ENCODE measurements at places on chromosomes 2 and 18.

DNA sequence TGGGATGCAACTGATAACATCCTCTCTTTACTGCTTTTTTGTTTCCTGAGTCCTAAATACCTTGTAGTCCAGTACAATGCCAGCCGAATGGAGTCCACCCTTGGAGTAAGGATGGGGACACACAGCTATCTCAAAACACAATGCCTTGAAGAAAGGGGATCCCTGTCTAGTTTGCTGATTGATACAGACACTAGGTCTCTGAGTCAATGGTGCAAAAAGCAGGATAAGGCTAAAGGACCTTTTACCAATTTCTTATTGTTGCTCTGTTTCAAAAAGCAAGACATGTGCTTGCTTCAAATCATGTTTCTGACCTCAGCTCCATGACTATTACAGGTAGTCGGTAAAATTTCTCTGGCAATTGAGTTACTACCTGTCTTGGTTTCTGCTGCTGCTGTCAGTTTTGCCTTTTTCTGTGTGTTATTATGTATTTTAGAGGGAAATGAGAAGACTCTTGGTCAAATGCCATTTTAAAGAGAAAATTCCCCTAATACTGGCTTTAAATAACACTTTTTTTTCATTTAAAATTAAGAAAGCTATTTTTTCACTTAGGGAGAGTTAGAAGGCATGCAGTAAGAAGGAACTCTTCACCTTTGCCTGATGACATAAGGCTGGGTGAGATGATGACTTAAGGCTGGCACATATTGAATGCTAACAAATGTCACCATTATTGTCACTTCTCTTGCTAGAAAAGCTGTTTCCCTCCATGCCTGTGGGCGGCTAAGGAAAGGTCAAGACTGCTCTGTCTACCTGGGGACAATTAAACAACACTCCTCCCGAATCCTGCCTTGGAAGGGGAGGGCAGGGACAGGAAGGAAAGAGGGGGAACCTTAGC lies 4.9 kb upstream of the FIGLA start:
- DNase-seq = no peak

DNA sequence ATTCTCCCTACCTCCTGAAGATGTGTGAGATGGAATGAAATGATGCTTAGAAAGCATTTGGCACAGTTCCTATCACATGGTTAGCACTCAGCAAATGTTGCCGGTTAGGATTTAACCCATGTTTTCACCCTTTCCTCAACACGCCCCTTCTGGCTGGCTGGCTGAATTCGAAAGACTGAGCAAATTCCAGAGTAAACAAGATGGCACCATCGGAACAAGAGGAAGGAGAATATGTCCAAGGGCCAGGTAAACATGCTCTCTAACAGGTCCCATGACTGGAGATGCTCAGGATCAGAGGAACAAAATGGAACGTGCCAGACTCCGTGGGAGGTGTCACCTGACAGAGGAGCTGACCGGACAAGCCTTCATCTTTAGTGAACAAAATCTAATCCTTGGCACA lies 145.6 kb downstream of the ANKRD44 start:
- no peak for DNase-seq

DNA sequence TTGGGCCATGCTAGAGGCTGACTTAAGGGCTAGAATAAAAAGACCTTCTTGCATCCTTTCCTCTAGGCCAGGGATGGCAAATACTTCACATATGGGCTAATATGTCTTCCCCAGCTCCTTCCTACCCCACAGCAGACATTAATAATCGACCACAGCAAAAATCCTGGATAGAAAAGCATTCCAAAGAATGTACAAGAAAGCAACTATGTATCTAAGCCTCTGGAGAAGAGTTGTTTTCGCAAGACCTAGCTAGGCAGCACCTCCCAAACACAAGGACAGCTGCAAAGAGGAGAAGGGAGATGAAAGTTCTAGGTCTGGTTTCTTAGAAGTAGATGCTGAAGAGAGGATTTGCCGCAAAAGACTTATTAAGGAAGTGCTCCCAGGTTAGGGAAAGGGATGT lies 372.6 kb downstream of the SLC4A3 start:
- DNase-seq = no peak

DNA sequence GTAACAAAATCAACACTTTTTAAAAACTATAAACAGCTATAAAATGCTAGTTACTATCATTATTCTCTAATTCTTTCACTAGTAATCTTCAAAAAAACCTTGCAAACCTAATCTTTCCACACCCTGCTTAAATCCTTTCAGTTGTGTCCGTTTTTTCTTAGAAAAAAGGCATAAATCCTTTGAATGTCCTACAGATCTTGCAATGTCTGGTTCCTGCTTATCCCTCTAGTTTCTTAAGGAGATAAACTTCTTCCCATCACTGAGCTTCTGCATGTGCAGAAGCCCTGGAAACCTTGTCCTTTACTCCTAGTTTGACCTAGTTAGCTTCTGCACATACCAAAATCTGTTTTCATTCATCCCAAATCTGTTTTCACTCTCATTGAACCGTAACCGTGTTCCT lies 1.3 kb upstream of the PNO1 start:
- no peak for DNase-seq

- DNase-seq = no peak
These were observed 3.4 kb downstream of the TMEM185B start for GRCh38 chr2:120219766-120220165.

- DNase-seq = peak; percentile 1
These were observed 58.2 kb downstream of the KLHL14 start for GRCh38 chr18:32714571-32715148.

DNA sequence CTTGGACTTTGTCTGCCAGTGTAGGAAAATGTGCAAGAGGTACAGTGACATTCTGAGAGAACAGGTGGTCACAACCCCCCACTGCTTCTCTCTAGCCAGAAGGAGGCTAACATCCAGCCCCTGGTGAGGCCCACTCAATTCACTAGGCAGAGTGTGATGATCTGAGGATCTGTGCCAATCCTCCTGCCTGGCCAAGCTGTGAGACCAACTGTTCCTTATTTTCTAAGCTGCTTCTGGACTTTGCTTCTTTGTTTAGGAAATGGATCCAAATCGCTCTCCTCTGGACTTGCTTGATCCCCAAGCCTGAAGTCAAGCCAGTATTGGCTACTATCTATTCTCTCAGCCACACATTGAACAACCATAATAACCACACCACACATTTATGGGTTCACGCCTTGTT lies 202.8 kb downstream of the PIK3C3 start:
- no peak for DNase-seq

- DNase-seq = no peak
These were observed 505 bp downstream of the FOXI3 start for GRCh38 chr2:88451811-88452564.

DNA sequence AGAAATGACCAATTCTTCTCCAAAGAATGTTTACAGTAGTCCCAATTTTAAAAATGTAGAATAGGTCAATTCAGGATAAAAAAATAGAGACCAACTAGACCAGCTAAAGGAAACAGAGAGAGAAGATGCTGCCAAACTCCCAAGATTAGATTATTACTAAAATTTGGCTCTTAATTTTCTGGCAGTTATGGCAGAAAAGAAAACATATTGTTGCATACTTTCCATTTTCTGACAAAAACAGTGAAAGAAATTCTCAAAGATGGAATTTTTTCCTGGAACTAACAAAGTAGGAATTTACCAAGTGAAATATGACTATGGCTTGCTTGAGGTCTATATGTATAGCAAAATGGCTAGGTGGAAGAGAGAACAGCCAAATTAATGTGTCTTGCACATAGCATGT lies 138.3 kb upstream of the STK17B start:
- DNase-seq = no peak

DNA sequence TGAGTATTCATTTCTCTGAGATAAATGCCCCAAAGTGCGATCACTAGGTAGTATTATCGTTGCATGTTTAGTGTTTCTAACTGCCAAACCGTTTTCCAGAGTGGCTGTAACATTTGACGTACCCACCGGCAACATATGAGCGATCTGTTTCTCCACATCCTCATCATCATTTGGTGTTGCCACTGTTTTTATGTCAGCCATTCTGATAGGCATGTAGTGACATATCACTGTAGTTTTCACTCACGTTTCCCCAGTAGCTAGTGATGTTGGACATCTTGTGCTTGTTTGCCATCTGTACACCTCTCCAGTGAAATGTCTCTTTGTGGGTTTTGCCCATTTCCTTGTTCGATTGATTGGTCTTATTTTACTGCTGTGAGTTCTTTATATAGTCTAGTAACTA lies 63.8 kb downstream of the ACAA2 start:
- DNase-seq = no peak

DNA sequence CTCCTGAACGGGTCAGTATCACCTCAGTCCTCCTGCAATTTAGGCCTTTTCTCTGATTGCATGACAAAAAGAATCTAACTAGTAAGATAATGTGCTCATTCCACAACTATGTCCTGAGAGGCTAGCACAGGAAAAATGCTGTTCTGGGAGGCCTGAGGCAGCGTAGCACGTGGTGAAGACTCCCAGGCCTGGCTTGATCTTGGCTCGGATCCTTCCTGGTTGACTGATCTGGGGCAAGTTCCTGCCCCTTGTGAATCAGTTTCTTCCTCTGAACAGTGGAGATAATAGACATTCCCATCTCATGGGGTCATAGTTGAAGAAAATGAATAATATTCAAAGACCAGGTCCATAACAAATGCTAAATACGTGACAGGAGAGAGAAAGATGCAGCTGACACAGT lies 12.3 kb downstream of the FBLN7 start:
- DNase-seq = no peak

DNA sequence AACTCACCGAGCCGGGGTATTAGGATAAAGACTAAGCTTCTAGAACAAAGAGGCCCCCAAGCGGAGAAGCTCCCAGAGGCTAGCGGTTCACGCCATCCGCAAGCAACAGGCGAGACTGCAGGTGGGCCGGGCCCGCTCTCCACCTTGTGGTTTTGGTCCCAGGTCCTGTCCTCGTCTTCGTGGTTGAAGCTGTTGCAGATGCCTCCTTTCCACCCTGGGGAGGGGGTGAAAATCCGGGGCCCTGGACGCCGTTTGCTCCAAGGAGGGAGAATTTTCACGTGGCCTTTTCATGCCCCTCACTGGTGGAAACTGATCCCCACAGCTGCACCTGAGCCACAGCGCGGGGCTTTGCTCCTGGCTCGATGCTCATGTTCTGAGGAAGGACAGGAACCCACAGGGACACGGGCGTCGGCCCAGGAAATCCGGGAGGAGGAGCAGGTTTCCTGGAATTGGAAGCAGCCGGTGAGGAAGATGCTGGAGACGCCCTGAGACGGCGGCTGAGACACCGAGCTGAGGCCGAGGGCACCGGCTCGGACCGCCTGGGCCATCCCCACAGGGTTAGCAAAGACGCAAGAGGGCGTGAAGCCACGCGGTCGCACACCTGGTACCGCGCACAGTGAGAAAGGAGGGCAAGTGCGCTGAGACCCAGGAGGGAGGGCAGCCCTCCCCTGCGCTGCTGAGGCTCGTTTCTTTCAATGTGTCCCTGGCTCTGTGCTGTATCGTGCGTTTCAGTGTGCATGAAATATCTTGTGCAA lies 54.7 kb upstream of the SALL3 start:
- DNase-seq = no peak

- DNase-seq = no peak
These were observed 12.4 kb upstream of the INO80C start for GRCh38 chr18:35510076-35510651.

DNA sequence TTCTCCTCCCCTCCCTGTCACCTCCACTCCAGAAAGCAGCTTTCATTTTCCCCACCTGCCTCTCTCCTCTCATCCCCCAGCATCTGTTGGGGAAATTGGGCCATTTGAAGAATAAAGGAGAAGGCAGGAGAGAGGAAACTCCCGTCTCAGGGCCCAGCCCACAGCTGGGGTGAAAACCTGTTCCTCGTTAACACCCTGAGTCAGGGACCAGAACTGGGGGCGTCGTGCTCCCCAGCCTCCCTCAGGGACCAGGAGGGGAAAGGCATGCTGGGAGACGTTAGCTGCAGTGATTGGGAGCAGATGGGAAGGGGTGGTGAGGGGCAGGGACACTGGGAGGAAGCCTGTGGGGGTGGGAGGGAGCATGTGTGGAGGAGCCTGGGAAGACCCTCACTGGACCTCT lies 251.3 kb downstream of the DYSF start:
- no peak for DNase-seq

DNA sequence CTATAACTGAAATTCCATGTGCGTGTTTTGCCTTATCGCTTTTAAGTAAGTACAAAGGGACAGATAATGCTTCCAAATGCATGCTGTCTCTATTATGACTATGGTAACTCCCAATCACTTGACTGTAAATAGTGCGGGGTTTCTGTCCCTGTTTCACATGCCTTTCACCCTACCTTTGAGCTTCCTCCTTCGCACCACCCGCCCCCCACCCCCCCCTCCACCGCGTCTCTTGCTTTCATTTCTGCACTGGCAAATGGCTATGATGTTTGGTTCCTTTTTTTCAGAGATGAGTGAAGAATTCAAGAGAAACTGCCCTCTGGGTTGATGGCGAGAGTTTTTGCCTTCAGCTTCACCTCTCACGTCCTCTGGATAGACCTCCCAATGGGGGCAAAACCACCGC lies 25.0 kb upstream of the SPP2 start:
- DNase-seq = no peak

DNA sequence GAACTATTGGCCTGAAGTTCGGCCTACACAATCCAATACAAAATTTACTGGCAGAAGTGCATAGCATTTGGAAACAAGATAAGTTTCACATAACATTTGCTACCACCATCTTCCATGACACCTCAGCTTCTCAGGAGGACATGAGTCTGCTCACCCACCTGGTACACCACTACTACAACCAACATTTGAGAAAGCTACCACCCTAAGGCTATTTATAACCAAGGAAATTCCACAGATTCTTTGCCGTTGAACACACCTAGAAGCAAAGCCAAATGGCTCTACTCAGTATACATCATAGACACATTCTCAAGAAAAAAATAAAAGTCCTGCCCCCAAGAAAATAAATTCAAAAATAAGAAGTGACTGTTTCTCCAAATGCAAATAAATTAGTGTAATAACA lies 145.3 kb downstream of the SPAG16 start:
- DNase-seq = no peak

All from activated CD4-positive, alpha-beta T cell treated with anti-CD3 and anti-CD28 coated beads, Interleukin-2, amount 50 U/mL, for 4 hours (primary cell).